ENCODE measurements at places on chromosomes 6 and 20.

- DNase-seq = no peak
These were observed 40.9 kb downstream of the LGSN start for GRCh38 chr6:63278916-63279315.

GRCh38 chr20:5168651-5169396, 42.0 kb downstream of the CDS2 start:
- DNase-seq = no peak

- no peak for DNase-seq
These were observed 7.5 kb downstream of the FAM110A start for GRCh38 chr20:840858-841567.

DNA sequence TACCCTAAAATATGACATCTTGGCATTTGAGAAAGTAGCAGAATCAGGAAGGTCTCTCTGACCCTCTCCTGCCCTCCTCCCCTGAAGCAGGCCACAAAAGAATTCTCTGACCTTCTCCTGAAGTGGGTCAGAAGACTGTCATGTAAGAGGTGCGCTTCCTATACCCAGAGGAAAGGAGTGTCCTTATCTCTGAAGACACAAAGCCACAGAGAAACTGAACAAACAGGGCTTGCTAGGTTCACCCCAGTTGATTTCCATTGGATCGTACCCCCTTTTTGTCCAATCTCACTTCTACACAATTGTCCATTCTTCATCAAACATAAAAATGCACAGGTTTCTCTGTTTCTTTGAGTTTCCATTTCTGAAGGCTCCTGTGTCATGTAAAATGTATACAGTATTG, 272.0 kb upstream of the SOX4 start:
- DNase-seq = no peak

DNA sequence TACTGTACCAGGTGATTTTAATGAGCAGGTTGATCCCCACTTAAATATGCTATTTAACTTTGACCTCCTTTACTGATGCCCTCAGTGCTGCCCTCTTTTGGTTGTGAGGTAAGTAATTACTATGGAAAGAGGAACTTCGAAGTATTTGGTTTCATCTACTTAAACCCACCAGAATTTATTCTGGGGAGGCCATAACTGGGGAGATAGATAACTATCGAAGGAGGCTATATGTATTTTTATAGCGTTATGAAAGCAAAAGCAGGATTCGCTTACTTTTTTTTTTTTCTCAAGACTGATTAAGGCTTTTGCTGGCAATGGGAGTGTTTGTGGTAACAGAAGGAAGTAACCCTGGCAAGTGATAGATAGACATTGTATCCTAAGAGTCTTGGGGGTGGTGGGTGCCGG, 168.9 kb upstream of the CENPW start:
- DNase-seq = no peak

GRCh38 chr20:2559651-2560050, 23.3 kb downstream of the TMC2 start:
- DNase-seq = no peak

DNA sequence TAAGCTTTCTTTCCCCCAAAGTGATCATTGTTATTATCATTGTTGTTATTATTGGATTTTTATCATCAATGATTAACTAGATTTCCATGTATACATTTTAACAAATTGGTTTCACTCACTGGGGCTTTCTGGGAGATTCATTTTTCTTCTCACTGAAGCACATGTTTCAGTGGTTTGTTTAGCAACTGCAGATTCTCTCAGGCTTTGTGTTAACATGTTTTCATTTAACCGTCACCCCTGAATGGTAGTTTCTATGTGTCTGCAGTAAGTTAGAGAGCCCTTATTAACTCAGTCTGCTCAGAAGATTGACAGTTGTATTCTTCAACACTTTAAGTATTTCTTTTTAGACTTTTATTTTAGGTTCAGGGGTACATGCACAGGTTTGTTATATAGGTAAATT, 12.4 kb downstream of the ZKSCAN4 start:
- DNase-seq = no peak

- DNase-seq = no peak
These were observed 44.7 kb downstream of the DEK start for GRCh38 chr6:18219591-18219990.

DNA sequence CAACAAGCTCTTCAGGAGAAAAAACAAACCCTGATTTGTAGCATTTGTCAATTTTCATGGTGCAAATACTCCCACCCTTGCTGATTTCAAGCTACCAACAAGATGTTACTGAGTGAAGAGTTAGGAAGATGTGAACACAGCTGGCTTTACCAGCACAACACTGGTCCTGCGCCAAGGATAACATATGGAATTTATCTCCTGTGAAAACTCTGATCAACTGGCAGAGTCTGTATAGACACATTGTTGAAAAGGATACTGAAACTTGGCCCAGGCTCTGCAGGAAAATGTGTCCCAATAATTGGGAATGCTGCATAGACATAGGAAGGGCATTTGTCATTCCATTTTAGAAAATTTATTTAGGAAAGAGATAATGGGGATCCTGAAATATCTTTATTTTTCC, 29.0 kb downstream of the OTOR start:
- no peak for DNase-seq

DNA sequence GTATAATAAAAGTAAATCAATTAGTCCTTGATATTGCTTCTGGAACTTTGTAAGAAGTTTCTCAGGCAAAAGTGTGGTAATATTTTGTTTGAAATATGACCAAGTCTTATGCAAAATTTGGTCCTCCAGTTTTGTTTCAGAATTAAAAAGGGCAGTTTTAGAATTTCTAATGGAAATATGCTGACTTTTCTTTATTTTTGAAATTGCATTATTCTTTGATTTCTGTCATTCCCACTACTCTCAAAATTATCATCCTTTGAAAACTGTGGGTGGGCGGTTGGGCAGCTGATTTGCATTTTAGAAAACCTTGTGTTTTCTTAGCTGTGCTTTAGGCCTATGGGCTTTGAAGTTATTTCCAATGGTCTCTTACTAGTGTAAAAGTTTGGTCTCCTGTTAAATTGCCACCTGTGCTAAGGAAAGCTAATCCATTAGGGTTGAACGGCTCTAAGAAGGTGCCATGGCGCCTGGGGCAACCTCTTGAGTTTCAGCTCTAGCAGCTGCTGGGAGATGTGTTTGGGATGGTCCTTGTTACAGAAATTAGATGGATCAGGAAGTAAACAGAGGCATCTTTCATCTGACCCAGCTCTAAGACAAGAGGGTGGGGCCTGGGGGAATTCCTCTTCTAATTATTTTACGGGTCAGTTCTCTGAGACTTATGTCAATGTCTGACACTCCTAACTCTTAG, 880.8 kb upstream of the SLC35B3 start:
- no peak for DNase-seq

DNA sequence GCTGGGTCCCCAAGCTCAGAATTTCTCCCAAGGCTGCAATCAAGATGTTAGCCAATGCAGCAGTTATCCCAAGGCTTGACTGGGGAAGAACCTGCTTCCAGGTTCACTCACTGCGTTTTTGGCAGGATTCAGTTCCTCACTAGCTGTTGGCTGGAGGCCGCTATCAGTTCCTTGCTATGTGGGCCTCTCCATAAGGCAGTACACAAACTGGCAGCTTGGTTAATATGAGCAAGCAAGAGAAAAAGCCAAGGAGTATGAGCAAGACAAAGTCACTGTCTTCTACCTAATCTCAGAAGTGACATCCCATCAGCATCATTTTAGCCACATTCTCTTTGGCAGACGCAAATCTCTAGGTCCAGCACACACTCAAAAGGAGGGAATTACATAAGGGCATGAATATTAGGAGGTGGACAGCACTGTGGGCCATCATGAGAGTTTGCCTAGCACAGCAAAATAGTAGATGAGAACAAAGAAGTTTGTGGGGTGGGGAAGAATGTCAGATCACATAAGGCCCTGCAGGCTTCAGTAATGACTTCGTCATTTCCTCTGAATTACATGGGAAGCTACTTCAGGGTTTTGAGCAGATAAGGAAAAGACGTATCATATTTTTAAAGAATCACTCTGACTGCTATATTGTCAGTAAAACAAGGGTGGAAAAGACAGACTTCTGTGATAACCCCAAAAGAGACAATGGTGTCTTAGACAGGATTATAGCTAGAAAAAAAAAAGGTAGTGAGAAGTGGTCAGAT, 25.5 kb downstream of the LMBRD1 start:
- no peak for DNase-seq

DNA sequence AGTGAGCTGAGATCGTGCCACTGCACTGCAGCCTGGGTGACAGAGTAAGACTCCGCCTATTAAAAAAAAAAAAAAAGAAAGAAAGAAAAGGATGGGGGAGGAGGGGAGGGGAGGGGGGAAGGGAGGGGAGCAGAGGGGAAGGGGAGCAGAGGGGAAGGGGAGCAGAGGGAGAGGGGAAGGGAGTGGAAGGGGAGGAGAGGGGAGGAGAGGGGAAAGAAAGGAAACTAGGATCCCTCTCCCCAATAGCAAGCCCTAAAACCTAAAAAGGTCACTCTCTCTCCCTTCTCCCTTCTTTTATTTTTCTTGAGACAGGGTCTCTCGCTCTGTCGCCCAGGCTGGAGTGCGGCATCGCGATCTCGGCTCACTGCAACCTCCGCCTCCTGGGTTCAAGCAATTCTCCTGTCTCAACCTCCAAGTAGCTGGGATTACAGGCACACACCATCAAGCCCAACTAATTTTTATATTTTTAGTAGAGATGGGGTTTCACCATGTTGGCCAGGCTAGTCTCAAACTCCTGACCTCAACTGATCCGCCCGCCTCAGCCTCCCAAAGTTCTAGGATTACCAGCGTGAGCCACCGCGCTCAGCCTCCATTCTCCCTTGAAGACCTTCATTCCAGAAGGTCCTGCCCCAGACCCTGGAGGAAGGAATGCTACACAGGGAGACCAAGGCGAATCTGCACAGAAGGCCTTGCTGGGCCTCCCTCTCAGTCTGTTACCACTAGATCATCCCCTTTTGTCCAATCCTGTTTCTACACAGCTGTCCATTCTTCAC, 45.8 kb upstream of the PIM1 start:
- DNase-seq = no peak

GRCh38 chr6:27977387-27977786, 20.3 kb downstream of the OR2B6 start:
- DNase-seq = no peak

DNA sequence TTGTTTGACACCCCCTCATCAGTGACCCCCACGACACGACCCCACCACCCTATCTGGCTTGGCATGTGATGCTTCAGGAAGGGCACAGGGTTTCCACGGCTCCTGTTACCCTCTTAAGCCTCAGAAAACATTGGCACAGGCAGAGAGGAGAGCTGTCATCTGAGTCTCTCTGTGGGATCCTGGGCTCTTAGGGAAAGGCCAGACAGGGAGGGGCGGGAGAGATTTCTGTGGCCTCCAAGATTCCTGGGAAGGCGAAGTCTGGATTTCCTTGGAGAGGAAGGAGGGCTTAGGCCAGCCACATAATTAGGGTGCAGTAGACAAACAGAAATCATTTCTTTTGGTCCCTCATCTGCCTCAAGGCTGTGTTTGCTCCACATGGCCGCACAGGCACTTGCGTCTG, 191.6 kb upstream of the SNX9 start:
- DNase-seq = no peak

DNA sequence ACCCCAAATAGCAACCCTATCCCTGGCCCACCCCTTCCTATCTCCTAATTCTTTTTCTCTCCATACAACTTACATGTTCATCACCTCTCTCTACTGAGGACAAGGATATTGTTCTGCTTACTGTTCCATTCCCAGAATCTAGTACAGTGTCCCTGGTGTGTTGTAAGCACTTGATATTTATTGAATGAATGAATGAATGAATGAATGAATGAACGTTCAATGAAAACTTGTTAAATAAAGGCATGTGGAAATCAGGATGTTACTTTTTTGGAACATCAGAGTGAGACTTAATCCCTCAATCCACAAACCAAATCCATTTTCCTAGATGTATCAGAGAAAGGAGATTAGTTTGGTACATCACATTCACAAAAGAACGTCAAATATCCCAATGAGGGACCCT, 6.8 kb upstream of the JPH2 start:
- DNase-seq = no peak

DNA sequence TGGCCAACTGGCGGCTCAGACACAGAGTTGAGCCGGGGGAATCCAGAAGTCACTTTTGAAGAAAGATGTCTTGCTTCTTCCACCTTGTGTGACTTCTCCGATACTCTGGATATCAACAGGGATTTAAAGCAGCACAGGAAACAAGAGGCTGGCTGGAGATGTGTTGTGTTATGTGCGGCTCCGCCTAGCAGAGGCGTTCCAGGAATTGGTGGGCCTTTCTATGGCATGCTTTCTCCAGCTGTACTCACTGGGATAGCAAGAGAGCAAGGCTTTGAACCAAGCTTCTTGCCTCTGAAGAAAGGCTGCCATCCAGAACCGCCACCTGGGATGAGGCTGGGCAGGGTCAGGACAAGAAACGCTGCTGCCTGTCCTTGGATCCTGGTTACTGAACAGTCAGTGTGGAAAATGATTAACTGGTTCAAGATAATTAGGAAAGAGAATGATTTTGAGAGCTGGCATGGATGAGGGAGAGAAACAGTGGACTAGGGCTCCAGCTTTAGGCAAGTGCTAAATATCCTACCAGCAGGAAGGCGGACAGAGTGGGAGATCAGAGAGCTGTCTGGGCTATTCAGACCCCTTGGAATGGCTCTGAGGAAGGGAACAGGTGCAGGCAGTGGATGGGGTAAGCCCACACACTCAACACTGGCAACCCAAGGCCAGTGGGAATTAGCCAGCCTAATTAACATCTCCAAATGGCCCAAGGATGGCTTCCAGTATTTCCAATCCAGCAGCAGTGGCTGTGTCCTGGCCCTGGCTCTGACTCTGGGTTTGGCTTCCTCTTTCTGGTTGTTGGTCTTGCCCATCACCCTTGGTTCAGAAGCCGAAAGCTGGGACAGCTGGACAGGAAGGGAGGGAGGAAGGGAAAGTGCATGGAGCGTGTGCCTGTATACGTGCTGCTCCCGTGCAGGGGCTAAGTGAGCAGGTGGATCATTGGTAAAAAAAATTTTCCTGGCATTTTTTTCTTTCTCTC, 31.9 kb downstream of the INSM1 start:
- DNase-seq = no peak

GRCh38 chr6:138795809-138796603, at the start of gene ECT2L:
ECT2L (plus strand) TSS chr6:138796087; CDS start chr6:138813275, 17,188 bp downstream.
- DNase-seq = no peak

- no peak for DNase-seq
These were observed 116.5 kb downstream of the SCML4 start for GRCh38 chr6:107707346-107708275.

DNA sequence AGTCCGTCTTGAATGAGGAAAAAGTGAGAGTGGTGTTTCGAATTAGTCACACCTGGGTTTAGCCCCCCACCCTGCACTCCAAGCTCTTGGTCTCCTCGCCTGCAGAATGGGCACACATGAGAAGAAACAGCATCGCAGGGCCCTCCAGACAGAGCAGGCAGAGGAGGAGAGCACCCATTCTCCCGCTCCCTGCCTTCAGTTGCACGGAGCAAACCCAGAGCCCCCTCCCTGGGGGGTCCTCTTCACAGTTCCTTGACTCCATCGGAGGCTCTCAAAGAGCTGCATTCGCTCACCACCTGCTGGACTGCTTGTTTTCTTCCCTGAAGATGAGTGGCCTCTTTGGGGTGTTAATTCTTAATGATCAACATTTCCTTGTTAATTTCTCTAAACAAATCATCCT, 5.1 kb downstream of the CST7 start:
- DNase-seq = no peak

DNA sequence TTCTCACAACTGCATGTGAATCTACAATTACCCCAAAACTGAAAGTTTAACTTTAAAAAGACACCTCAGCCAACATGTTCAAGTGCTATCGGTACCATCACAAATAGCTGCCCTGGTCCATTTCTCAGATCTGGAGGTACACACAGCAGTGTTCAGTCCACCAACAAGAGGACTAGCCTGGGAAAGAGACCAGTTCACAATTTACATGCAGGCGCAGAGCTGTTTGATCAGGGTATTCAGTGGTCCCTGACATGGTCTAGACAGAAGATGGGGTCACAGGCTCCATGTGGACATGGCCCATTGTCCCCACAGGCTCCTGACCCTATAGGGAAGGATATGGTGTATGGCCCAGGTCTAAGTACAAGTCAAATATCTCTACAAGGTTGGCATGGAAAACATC, 15.6 kb upstream of the TGM6 start:
- DNase-seq = no peak

All from stimulated activated CD4-positive, alpha-beta T cell treated with anti-CD3 and anti-CD28 coated beads, Interleukin-1b, Interleukin-23, amount 100 ng/mL, for 1 hour (primary cell).